ENCODE measurements at places on chromosomes 2 and 18.

GRCh38 chr2:28063492-28063962, 173.0 kb downstream of the BABAM2 start:
- no peak for DNase-seq

- no peak for DNase-seq
Measured at GRCh38 chr2:157868993-157869392, 7.1 kb downstream of the ACVR1 start.

DNA sequence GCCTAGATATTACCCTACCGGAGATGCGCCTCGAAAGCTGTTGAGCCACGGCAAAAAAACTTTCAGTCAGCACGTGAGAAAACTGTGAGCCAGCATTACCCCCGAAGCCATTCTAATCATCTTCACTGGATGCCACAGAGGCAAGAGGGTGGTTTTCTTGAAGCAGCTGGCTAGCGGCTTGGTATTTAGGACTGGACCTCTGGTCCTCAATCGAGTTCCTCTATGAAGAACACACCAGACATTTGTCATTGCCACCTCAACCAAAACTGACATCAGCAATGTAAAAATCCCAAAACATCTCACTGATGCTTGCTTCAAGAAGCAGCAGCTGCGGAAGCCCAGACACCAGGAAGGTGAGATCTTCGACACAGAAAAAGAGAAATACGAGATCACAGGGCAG, 52.8 kb upstream of the SLC66A3 start:
- no peak for DNase-seq

- peak; percentile 51 for DNase-seq
Measured at GRCh38 chr2:12131975-12132374, 385.5 kb downstream of the LPIN1 start.

- DNase-seq = no peak
Measured at GRCh38 chr18:48441405-48441881, 32.3 kb upstream of the ZBTB7C start.

- DNase-seq = no peak
Measured at GRCh38 chr18:10074110-10074509, 160.3 kb downstream of the VAPA start.

DNA sequence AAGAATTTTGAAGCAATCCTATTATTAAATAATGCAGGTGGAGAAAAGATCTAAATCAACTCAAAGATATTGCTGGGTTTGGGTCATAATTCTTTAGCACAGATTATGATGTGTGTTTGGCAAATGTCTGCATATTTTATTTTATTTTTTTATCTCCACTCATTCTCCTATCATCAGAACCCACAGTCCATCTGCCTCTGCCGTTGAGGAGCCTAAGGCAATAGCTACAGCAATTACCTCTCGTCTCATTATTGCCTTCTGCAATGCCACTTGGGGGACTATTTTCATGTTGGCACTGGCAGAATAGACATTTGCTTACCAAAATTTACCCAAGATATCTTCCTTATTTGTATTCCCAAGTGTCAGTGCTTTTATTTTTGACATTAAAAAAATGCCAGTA, 815.9 kb upstream of the CNTNAP5 start:
- no peak for DNase-seq

- no peak for DNase-seq
Measured at GRCh38 chr2:65554765-65555591, 122.6 kb upstream of the SPRED2 start.

GRCh38 chr2:69717861-69718273, 24.1 kb upstream of the ANXA4 start:
- DNase-seq = no peak
